ENCODE measurements at places on chromosomes 4 and X. TPM values are rescaled to one million over a fixed set of nuclear protein-coding genes. Genes with fewer than 3 reads are reported as not detected.

DNA sequence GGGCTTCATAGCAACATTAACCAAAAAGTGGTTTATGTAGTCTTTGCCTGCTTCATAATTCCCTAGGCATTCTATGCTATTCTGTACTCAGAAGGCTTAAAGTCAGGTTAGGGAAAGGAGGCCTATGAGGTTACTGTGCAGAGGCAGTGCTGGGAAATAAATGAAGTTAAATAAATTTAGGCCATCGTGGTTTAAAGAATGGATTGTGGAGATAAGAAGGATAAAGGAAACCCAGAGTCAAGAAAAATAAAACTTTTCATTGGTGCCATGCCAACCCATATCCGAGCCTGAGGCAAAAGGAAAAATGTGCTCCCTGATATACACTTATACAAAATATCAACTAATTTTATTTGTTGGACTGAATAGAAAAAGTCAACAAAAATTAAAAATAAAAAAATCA, 70.2 kb downstream of the AR start:
- DNase-seq, result no peak

GRCh38 chr4:15832523-15833451, 54.7 kb downstream of the CD38 start:
- no peak for DNase-seq

DNA sequence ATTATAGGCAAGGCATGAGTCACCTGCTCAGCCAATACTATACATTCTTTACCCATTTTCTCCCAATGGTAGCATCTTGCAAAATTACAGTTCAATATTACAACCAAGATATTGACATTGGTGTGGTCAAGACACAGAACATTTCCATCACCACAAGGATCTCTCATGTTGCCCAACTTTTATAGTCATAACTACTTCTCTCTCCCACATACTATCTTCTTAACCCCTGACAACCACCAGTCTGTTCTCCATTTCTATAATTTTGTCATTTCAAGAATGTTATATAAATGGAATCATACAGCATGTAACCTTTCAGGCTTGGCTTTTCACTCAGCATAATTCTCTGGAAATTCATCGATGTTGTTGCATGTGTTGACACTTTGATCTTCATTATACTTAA, 144.9 kb downstream of the ENOX2 start:
- no peak for DNase-seq

- DNase-seq, result no peak
These were observed 127.1 kb downstream of the CFAP299 start for GRCh38 chr4:80462621-80463091.

GRCh38 chr4:156929386-156930105, 42.1 kb downstream of the PDGFC start:
- no peak for DNase-seq

- DNase-seq, result no peak
These were observed 45.9 kb upstream of the UNC5C start for GRCh38 chr4:95594629-95595028.

GRCh38 chr4:125116431-125116830, 198.3 kb upstream of the FAT4 start:
- DNase-seq, result no peak

ARSJ gene
- 1.2 TPM for total RNA-seq
